ENCODE measurements at places on chromosomes 12 and 14.

DNA sequence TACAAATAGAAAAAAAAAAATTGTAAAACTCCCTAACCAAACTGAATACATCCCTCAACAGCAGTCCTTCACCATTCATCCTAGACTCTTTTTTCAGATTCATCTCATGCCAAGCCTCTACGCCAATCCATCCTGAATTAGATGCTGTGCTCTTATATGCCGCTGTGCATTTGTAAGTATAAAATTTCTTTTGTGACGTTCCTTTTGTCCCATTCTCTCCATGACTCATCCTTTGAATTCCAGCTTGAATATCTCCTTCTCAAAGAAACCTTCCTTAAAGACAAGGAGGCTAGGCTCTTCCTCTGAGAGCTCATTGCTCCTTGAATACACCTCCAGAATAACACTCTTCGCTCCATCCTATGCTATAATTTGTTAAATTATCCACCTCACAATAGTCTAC, 359.2 kb downstream of the RMST start:
- DNase-seq = no peak

DNA sequence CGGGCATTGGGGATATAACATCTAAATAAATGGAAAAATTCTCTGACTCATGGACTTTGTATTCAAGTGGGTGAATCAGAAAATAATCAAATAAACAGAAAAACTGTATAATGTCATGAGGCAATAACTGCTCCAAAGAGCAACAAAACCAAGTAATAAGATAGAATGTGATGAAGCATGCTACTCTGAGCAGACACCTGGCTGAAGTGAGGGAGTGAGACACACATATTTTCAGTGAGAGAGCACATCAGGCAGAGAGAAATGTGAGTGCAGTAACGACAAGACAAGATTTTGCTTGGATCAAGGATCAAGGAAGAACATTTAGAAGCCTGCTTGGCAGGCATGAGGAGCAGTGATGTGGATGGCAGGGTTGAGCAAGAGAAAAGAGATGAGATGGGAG, 75.8 kb upstream of the CCDC91 start:
- no peak for DNase-seq

GRCh38 chr12:94962670-94963069, 40.8 kb downstream of the NDUFA12 start:
- peak; percentile 59 for DNase-seq

- no peak for DNase-seq
Measured at GRCh38 chr12:27627123-27627852, 69.0 kb upstream of the REP15 start.

GRCh38 chr12:53644133-53644532, 18.0 kb upstream of the ATF7 start:
- no peak for DNase-seq

- no peak for DNase-seq
Measured at GRCh38 chr12:89544681-89545184, 18.9 kb upstream of the POC1B start.

- no peak for DNase-seq
Measured at GRCh38 chr14:77347751-77348150, 26.9 kb downstream of the GSTZ1 start.

All from large intestine (tissue), 12 donors.